Muscle of back (tissue), 13 donors: ENCODE measurements at places on chromosomes 11 and 22. TPM values are rescaled to one million over a fixed set of nuclear protein-coding genes. Genes with fewer than 3 reads are reported as not detected.

- no peak for DNase-seq
Measured at GRCh38 chr22:32202161-32202538, 2.7 kb downstream of the RFPL2 start.

DNA sequence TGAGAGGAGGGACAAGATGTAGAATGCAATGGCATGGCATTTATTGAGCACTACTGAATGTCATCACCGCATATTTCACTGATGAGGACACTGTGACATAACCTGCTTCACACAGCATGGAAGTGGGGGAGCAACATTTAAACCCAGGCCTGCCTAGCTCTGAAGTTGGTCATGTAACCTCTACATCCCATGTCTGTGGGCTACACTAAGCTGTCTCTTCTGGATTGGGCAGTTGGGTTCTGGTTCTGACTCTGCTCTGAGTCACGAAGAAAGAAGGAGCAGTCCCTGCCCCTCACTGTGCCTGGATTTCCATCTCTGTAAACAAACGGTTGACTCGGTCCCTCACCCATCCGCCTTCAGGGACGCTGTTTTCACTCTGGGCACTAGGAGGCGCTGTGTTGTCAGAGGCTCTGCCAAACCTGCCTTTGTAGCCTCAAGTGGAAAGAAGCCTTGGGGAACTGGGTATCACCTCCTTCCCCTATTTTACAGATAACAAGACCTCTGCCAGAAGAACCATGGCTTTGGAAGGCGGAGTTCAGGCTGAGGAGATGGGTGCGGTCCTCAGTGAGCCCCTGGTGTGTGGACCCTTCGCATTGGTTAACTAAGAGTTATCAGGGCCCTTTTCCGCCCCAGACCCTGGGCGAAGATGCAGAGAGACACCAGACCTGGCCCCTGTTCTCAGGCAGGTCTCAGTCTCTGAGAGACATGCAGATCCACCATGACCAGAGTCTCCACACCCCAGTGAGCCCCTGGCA is 12.7 kb upstream of the ARHGEF17 start:
- no peak for DNase-seq

DNA sequence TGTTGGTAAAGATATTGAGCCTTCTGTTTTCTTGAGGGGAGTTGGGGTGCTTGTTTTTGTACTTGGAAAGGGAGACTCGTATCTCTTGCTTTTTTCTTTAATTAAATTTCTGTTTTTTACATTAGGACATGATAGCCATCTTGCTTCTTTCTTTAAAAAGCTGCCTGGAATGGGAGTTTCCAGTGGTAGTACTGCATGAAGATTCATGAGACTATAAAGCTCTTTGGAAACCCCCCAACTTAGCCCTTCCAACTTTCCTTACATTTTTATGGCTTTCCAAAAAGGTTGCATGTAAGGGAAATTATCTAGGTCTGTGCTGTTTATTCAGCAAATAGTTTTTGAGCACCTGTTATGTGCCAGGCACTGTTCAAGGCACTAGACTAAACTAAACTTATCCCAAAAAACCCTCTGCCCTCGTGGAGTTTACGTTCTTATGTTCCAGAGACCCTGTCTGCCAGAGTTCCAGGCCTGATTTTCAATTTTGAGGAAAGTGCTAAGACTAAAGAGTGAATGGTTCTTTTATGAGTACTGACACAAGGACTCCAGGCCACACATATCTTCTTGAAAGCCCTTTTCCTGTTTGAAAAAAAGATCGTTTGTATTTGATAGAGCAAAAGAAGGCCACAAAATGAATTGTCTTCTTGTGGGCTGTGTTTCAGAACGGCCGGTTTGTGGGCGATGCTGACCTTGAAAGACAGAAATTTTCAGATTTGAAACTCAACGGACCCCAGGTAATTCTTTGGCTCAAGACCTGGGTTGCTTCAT is 31.9 kb downstream of the CTNND1 start:
- no peak for DNase-seq

DNA sequence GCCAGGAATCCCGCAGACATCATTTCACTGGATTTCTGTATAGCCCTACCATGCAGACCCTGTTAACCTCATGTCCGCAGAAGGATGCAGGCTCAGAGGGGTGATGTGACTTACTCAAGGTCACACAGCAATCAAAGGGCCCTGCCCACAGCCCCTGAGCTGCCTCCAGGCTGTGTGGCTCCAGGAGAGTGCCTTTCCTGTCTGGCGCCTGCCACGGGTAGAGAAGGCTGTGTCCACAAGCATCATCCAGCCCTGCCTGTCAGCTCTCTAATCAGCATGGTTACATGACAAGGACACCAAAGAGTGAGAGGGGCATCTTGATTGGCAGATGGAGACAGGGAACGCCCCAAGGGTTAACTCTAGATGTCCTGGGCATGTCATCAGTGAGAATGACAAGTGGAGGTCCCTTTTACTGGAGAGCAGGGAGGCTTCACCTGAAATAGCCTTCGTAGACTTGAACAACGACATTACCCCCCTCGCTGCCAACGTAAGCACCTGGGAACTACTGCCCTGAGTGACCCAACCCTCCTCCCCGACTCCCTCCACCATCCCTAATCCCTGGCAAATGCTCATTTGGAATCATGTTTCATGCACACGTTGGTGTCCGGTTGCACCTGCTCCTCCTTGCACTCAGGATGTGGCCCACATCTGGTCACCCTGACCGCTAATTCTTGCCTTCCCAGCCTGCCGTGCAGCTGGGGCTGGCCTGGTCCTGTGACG is 6.9 kb downstream of the FGF19 start:
- no peak for DNase-seq

DNA sequence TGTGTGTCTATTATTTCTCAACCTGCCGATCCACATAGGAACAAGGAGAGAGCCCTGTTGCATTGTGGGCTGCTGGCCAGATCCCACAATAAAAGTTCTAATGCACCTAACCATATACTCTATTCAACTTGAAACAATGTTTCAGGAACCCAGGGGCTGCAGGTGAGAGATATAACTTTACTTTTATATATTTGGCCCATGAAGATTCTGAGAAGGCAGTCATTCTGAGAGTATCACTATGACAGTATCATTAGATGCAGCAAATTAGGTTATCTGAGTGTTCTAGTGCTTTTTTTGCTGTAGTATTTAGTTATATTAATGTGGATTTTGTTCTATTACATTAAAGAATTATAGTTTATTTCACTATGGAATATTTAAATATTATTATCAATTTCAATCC is 655.1 kb upstream of the ARHGAP42 start:
- DNase-seq = no peak

GRCh38 chr11:116644941-116645305 is 127.9 kb downstream of the BUD13 start:
- no peak for DNase-seq

DNA sequence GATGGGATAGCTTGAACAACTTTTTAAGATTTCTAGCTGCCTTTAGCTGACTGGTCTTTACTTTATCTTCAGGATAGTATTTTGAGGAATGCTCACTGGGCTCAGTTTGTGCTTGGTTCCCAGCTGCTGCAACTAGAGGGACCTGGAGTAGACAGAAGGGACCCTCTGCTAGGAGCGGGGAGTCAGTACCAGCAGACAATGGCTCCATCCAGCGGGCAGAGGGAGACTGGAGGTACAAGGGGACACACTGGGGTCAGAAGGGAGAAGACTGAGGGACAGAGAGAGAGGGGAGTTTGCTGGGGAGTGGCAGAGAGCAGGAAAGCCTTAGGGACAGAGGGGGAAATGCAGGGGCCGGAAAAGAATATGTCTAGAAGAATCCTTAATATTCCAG is 22.0 kb upstream of the ACER3 start:
- DNase-seq = no peak

GRCh38 chr11:67606492-67607295 is at the start of gene NDUFV1:
NDUFV1 (plus strand) TSS chr11:67606936; CDS start chr11:67607005, 69 bp downstream.
- DNase-seq = peak; percentile 98

DNA sequence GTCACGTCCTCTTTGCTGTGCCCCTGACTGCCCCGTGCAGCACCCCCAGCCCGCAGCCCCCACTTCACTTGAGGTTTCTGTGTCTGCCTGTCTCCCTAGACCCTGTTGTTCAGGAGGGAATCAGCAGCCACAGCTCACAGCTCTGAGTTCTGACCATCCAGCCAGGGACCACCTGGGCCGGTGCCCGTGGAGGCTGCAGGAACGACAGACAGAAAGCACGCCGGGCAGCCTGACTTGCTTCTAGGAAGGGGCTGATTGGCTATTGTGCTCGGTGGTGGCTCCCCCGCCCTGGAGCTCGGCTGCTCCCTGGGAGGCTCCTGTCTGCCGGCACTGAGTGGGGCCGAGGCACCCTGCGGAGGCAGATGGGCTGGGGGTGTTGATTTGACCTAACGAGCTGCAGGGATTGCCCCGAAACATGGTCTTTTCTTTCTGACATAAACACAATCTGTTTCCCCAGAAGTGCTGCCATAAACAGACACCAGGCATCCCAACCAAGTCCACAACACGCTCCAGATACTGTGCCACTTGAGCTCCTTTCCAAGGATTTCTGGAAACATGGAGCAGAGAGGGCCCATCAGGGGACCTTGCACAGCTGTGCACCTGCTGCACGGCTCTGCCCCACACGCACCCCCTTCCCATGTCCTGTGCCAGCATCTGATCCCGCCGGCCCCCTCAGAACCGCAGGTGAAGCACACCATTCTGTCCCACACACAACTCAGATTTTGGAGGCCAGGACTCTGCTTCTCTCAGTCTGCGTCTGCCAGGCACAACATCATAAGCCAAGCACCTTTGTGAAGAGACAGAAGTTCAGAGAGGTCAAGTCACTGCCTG is 855.9 kb downstream of the TBC1D22A start:
- no peak for DNase-seq

GRCh38 chr11:65642014-65642671 is 4.2 kb downstream of the SIPA1 start:
- no peak for DNase-seq

DNA sequence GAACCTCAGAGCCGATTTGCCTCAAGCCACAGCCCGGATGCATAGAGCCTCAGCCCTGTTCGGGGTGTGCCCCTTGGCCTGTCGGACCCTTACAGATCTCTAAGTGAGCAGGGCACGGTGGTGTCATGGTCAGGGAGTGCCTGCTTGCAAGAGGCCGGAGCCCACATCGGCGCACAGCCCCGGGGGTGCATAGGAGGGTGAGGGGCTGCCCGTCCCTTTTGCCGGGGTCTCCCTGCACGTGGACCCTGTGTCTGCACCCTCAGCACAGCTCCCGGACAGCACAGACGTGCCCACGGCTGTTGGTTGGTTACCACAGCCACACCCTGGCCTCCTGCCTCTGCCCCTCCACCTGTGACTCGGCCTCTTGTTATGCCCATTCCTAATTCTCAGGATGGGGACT is 6.5 kb downstream of the RAB36 start:
- no peak for DNase-seq

GRCh38 chr11:28659716-28660348 is 551.6 kb downstream of the METTL15 start:
- no peak for DNase-seq

- no peak for DNase-seq
Measured at GRCh38 chr11:67611165-67611564, 4.4 kb downstream of the NDUFV1 start.

DNA sequence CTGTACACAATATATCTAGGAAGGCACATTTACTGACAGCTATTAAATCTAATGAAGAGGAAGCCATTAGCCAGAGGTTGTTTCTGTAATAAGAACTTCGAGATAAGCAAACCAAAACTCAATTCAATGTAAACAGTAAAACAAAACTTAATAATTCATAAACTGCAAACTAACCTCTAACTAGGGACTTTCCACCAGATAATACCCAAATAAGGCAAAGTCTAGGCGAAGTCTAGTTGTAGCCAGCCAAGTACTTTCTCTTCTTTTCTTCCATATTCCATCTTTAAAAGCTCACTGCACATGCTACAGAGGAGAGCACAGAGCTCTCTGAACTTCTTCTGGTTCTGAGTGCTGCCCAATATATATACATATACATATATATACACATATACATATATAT is 229.9 kb upstream of the ANO5 start:
- no peak for DNase-seq

DNA sequence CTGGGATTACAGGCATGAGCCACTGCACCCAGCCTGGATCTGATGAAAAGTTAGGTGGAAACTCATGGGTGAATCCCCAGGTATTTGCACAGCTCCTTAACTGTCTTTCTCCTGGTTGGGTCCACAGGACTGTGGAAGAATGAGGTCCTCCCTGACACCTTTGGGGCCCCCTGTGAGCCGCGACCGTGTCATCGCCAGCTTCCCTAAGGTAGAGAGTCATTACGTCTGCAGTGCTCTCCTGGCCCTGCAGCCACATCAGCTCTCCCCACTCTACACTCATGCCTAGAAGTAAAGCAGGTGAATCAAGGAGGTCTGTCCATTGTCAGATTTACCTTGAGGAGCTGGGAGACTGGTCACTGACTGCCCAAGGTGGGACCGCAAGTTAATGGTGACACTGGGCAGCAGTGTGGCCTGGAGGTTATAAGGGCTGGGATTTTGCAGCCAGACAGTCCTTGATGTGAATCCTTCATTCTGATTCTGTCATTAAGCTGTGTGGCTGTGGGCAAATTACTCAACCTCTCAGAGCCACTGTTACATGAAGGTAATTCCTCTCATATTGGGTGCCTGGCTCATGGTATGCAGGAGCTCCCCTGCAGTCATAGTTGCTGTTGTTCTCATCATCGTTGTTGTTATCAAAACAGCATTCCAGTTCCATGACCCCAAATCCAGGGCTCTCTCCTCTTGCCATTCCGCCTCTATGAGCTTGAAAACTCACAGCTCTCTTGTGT is 1.4 kb downstream of the RAB36 start:
- no peak for DNase-seq

GRCh38 chr22:20401376-20402014 is 7.5 kb downstream of the ZNF74 start:
- DNase-seq = no peak

GRCh38 chr11:26333906-26334305 is 2.0 kb downstream of the ANO3 start:
- no peak for DNase-seq

The RAB36 gene
- polyA plus RNA-seq = 1.4 TPM

The PAMR1 gene
- polyA plus RNA-seq = 7.8 TPM

The PANX3 gene
- polyA plus RNA-seq = not detected

The BRSK2 gene
- 1.3 TPM for polyA plus RNA-seq

The OR8G5 gene
- not detected for polyA plus RNA-seq

The TEAD1 gene
- 93.8 TPM for polyA plus RNA-seq

The MMP10 gene
- not detected for polyA plus RNA-seq

The MN1 gene
- 12.2 TPM for polyA plus RNA-seq

The OR6T1 gene
- polyA plus RNA-seq = not detected

The APOL3 gene
- 14.0 TPM for polyA plus RNA-seq

The FOSL1 gene
- polyA plus RNA-seq = 0.26 TPM

The OR52I1 gene
- not detected for polyA plus RNA-seq

The MAJIN gene
- polyA plus RNA-seq = not detected
